GM20000 (cell line): ENCODE measurements at places on chromosomes 2 and 18.

- no peak for DNase-seq
Measured at GRCh38 chr2:67526283-67526682, 129.2 kb downstream of the ETAA1 start.

DNA sequence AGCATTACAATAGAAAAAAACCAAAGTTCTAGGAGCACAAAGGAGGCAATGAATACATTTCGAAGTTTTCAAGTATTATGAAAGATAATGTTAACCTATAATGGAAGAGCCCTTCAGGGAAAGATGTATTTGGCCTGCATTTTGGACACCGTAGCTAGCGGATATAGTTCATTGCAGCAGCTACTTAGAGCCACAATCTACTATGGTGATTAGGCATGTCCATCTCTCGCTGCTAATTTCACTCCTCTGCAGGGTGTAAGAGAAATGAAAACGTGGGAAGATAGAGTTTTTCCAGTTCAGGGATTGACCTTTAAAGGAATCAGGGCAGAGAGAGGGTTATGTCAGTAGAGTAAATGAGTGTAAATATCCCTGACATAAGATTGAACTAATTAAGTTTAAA, 8.5 kb upstream of the CAVIN2 start:
- DNase-seq: no peak

DNA sequence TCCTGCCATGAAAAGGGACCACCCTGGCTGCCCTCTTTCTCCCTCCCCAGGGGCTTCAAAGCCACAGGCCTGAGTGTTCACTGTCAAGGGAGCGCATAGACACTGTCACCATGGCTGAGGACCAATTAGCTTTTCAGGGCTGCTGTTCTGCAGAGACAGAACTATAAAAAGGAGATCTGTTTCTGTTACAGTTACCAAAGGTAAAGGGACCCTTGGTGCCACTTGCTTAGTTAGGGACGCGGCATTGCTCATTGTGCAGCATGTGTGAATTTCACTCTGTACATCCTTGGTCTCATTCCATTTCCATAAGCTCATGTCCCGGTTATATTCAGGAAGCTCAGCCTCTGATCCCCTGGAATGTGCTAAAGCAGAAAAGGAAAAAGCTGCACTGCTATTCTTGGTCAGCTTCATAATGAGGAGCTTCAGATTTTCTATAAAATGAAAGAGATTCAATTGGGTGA, 55.5 kb upstream of the RNF152 start:
- no peak for DNase-seq

GRCh38 chr18:24656050-24656449, 195.6 kb downstream of the HRH4 start:
- no peak for DNase-seq

- DNase-seq: no peak
Measured at GRCh38 chr2:201984800-201985525, 48.7 kb upstream of the FZD7 start.

DNA sequence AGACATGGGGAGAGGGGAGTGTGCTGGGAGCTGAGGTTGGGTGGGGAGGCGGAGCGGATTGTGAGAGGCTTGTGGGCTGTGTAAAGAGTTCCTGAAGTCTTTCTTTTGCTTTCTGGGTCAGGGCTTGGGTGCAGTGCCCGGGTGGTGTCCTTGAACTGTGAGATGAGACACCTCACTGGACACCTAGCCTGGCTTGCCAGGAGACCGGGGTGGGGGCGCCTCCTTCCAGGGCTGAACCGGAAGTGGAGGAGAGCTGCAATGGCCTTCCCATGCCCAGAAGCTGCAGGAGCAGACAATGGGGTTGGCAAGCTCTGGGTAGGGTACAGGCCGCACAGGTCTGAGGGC, 4.3 kb downstream of the TMEM37 start:
- no peak for DNase-seq

DNA sequence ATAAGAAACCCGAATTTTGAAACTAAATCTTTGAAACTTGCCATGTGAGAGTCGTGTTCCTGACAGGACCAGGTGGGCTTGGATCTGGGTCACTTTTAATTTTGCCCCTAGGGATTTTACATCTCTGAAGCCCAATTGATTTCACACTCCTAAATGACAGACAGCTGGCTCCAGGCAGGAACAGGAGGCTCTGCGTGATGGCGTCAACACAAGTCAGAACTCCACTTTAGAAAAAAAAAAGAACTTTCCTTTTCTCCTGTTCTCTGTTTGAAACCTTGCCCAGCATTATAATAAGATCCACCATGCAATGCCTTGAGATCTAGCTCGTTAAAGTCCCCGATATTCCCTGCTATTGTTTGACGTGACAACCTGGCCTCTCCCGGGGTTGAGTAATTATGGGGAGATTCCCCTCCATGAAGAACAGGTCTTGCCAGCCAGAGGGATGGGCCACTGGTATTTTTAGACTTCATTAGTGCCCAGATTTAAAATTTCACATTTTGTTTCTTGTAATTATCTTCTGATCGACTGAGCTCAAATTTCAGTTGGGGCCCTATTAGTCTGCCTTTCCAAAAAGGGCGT, 260.3 kb downstream of the KLHL29 start:
- DNase-seq: no peak

DNA sequence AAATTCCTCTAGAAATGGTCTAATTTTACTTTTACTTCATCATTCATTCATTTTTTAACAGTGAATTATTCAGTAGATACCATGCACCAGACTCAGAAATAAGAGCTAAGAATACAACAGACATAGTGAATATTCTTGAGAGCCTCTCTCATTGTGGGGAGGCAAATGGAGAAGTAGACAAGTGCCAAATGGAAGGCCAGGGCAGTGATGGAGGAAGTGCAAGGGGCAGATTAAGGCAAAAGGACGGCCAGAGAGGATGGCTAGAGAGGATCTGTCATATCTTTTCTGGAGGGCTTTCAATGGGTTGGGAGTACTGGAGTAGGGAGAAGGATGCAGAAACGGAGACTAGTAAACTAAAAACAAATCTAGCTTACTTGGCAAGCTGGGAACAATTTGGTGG, 19.0 kb upstream of the RMDN2 start:
- DNase-seq: no peak

DNA sequence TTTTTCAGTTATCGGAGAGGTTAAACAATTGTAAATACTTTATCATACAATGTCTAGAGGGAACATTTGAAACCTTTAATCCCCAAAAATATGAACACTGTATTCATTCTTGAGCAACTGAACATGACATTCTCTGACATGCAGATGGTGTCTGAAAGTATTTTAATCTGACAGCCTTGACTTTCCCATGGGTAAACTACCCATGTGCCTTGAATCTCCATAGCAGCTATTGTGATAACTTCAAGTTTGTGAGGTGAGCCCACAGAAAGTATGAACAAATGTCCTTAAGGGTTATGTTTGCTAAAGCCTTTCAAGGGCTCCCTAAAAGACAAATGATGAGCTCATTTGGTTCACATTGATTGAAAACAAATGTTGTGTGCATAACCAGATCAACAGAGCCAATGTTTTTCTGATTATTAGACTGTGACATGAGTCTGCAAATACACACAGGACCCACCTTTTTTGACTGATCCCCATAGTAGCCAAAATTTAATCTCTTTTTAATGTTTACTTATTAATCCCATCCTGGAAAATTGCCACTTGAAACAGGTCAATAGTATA, 1326.0 kb downstream of the LRP1B start:
- DNase-seq: no peak

DNA sequence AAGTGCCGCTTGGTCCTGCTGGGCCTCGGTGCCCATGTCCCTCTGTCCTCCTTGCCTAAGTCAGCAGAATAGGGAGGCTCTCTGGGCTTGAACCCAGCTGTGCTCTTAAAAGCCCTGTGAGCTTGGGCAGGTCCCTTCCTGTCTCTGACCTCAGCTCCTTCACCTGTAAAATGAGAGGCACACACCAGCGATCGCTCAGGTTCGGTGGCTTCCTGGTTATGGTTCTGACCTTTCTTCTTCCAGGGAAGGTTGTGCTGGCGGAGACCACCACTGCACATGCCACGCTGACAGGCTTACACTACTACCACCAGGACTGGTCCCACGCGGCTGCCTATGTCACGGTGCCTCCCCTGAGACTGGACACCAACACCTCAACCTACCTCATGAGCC, 36.1 kb upstream of the MAPRE3 start:
- no peak for DNase-seq

DNA sequence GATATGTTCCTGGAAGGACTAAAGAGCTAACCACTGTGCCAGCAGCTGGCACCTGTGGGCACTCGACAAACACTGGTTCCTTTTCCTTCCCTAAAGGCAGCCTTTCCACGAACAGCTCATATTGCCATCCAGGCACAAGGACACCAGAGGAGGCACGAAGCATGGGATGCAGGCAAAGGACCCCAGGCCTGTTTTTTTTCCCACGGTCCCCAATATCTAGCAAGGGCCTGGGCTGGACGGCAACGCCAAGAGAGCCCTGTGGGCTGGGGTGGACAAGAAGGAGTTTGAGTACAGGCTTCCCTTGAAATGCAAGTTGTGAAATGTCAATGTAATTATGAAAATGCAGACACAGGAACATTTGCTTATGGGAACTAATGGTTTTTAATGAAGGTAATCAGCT, 135.9 kb downstream of the CYP26B1 start:
- DNase-seq: no peak
